Uterus (tissue), 4 donors: ENCODE measurements at places on chromosomes 3 and 15. TPM values are rescaled to one million over a fixed set of nuclear protein-coding genes. Genes with fewer than 3 reads are reported as not detected.

DUOXA2 gene
- total RNA-seq, result not detected

ABHD2 gene
- 117 TPM for total RNA-seq

DNA sequence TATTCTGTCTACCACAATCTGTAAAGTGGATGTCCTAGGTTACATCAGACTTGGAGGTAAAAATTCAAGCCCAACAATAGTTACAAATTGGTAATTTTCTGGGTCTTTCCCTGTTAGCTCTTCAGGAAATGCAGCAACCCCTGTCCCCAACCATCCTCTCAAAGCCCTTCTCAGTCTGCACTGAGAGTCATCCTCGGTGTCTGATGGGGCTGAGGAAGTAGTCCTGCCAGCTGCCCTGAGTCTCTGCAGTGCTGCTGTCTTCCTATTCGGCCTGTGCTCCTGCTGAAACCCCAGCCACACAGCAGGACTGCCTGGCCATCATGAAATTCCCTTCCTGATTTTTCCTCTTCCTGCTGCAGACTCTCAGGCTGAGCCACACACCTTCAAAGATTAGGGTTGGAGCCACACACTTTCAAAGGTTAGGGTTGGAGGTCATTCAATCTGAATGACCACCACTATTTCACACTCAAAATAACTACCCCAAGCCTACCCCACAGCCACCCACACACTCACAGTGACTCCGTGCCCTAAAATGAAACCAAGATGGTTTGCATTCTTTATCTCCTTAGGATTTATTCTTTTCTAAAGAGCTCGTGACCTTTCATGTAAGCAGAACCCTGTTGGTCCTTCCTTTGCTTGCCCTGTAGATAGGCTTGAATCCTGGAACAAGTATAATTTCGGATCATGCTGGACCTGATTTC, 17.6 kb downstream of the TRIM42 start:
- no peaks in the 10 kb centered on the region for H3K27me3 ChIP-seq
- no peak overlapping the region for H3K27ac ChIP-seq
- H3K36me3 ChIP-seq, result no peaks in the 10 kb centered on the region
- H3K4me3 ChIP-seq, result no peak overlapping the region
- H3K4me1 ChIP-seq, result no peaks in the 10 kb centered on the region

DNA sequence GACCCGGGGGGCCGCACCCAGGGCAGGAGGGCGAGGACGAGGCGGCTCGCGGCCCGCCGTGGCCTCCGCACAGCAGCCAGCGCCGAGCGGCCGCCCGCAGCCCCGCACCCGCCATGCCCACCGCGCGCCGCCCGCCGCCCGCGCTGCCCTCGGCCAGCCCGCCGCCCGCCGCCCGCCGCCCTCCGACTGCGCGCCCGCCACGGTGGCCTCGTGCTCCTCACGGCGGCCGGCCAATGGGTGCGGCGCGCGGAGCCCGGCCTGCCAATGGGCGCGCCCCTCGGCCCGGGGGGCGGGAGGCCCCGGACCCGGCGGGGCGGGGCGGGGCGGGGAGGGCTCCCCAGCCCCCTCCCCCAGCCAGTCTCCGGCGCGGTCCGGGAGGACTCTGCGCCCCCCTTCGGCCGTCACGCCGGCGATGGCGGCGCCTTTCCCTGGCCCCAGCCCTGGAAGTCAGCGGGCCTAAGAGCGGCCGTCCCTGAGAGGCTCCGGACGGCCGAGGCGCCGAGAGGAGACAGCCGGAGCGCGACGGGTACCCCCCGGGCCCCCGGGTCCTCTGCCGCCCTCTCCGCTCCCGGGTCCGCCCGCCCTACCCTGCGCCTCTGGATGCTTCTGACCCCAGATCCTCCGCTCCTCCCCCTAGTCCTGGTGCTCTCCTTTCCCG, at the start of gene NT5DC2:
NT5DC2 (minus strand) TSS at position 235 of the 658 bp plus-strand sequence; CDS start at position 115, 120 bp downstream.
- no peaks in the 10 kb centered on the region for H3K36me3 ChIP-seq
- H3K4me3 ChIP-seq, result peak within 1 kb of the TSS; percentile 53
- no peaks in the 10 kb centered on the region for H3K4me1 ChIP-seq
- H3K27ac ChIP-seq, result peak within 1 kb of the TSS; percentile 80
- H3K27me3 ChIP-seq, result no peaks in the 10 kb centered on the region

- no peak overlapping the region for H3K27ac ChIP-seq
- H3K4me1 ChIP-seq, result no peaks in the 10 kb centered on the region
- no peak overlapping the region for H3K4me3 ChIP-seq
Observed at GRCh38 chr3:170484869-170485268, 66.2 kb downstream of the CLDN11 start.

GRCh38 chr3:119898478-119899191, 116.7 kb downstream of the NR1I2 start:
- no peaks in the 10 kb centered on the region for H3K36me3 ChIP-seq
- H3K27ac ChIP-seq, result no peak overlapping the region
- no peaks in the 10 kb centered on the region for H3K4me1 ChIP-seq
- H3K4me3 ChIP-seq, result no peak overlapping the region
- H3K27me3 ChIP-seq, result no peaks in the 10 kb centered on the region

DNA sequence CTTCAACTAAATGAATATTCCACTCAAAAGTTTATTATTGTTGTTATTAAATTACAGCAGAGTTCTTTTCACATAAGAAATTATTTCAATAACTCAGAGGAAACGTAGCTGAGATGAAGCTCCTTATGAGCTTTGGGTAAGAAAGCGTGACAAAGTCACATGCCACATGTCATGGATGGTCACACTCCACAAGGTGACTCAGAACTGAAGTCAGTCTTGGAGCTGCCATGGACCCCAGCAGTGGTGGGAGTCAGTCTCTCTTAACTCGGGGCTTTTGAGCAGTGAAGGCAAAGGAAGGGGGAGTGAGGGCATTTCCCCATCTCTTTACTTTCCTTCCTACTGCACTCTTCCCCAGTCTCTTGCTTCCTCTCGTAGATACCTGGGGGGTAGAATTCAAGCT, 87.5 kb upstream of the FAM3D start:
- H3K4me3 ChIP-seq, result no peak overlapping the region
- no peaks in the 10 kb centered on the region for H3K27me3 ChIP-seq
- H3K36me3 ChIP-seq, result no peaks in the 10 kb centered on the region
- DNase-seq, result no peak
- H3K4me1 ChIP-seq, result no peaks in the 10 kb centered on the region

GHSR gene
- total RNA-seq, result not detected

GRCh38 chr15:77568014-77568972, 64.4 kb downstream of the LINGO1 start:
- peak overlapping the region; percentile 25 for H3K4me3 ChIP-seq
- H3K27ac ChIP-seq, result peak overlapping the region; percentile 35
- H3K36me3 ChIP-seq, result no peaks in the 10 kb centered on the region
- no peak for DNase-seq

DNA sequence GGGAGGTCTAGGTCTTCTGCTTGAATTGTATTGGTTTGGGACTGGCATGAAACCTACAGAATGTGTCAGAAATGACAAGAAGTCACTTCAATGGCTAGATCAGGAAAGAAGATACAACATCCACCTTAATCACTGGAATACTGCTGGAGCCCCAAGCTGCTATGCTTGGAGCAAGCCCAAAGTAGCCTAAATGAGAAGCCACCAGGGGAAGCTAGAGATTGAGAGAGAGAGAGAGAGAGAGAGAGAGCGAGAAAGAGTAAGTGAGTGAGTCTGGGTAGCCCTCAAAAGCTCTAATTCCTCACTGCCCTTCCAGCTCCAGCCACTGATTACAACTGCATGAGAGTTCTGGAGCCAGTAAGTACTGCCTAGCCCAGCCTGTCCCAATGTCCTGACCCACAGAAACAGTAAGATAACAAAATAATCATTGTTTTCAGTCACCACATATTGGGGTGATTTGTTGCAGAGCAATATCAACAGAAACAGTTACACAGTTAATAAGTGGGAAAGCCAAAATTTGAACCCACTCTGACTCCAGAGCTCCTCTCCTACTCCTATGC, 529.2 kb upstream of the GOLIM4 start:
- no peaks in the 10 kb centered on the region for H3K27me3 ChIP-seq
- H3K36me3 ChIP-seq, result no peaks in the 10 kb centered on the region
- no peak for DNase-seq
- no peaks in the 10 kb centered on the region for H3K4me1 ChIP-seq
- no peak overlapping the region for H3K27ac ChIP-seq

CCR2 gene
- total RNA-seq, result 2.7 TPM

RHOV gene
- total RNA-seq, result 0.76 TPM

DNA sequence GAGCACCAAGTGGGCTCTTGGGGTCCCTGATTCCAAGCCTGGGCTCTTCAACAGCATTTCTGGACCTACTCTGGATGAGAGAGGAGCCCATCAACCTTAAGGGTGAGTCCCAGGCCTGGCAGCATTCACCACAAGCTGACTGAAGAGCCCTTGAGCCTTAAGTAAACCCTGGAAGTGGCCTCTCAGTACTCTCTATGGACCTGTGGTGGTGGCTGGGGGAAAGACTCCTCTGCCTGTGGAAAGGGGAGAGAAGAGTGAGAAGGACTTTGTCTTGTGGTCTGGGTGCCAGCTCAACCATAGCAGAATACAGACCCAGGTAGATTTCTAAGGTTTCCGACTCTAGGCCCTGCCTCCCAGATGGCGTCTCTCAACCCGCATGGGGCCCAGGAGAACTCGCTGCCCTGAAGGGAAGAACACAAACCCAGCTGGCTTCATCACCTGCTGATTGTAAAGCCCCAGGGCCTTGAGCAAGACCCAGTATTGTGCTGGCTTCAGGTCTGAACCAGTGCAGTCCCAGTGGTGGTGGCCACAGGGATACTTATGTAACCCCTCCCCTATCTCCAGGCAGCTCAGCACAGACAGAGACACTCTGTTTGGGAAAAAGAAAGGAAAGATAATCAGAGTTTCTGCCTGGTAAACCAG, 71.4 kb downstream of the TFDP2 start:
- no peak for DNase-seq
- no peaks in the 10 kb centered on the region for H3K36me3 ChIP-seq
- H3K4me1 ChIP-seq, result no peaks in the 10 kb centered on the region
- no peaks in the 10 kb centered on the region for H3K27me3 ChIP-seq
- H3K27ac ChIP-seq, result no peak overlapping the region
- no peak overlapping the region for H3K4me3 ChIP-seq

DNA sequence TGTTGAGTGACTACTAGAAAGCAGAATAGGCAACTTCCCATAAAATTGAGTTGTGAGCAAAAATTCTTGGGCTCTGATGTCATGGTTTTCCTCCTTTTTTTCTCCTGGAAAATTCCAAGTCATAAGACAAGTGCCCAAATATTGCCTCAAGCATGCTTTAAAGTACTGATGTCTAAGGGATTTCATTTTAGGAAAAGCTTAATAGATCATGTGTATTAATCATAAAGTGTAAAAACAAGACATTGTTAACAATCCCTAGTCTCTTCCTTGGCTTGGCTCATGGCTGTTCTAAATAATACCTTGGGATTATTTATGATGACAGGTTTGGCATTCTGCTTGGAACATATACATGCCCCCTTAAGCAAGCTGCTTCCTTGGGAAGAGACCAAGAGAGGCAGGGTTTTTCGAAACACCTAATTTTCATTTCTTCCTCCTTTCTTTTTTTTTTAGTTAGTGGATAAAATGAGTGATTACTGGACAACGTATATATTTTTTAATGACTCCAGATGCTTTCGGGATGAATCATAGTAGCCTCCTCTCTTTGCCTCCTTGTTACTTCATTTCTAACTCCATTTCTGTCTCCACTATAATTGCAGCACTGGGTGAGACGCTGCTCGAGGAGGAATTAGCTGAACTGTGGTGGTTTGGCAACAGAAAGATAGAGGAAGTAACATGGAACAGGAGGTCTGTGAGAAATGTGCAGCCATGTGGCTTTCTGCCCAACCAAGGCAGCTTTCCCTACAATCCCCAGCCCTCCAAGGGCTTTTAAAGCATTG, 104.9 kb downstream of the TPRG1 start:
- DNase-seq, result no peak
- H3K4me1 ChIP-seq, result no peaks in the 10 kb centered on the region
- H3K4me3 ChIP-seq, result no peak overlapping the region
- H3K27ac ChIP-seq, result peak overlapping the region; percentile 13
- no peaks in the 10 kb centered on the region for H3K36me3 ChIP-seq

RBPMS2 gene
- total RNA-seq, result 58.4 TPM

NECTIN3 gene
- 34.8 TPM for total RNA-seq

DNA sequence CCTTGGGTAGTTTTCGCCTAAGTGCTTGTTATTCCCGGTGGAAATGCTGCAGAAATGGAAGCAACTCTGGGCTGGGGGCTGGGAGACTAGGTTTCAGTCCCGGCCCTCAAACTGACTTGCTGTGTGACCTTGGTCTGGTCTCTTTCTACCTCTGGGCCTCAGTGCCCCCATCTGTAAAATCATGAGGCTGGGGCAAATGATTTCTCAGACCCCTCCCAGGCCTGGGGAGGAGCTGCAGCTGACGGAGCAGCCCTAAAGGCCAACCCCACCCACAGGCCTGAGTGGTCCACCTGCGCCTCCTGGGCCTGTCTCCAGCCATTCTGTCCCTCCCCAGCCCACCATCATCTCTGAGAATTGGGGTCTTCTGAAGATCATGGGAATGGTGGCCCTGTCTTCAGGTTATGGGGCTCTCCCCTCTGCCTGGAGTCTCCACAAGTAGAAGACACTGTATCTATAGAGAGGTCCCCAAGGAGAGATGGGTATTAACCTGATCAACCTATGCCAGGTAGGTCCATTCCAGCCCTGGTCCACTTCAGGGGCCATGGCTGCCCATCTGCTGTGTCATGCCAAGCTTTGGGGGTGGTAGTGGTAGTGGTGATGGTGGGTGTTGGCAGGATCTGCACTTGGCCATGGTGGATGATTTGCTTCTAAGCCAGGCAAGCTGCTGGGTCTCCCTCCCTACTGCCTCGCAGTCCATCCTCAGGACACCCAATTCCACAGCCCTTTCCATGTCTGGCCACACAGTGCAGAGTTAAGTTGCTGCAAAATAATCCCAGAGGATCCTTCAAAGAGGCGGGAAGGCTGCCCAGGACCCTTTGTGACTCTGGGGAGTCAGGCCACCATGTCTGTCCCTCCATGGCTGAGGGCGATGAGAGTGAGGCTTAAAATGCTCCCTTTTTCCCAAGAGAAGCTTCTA, 46.0 kb downstream of the ITGA11 start:
- no peaks in the 10 kb centered on the region for H3K27me3 ChIP-seq
- H3K36me3 ChIP-seq, result no peaks in the 10 kb centered on the region
- no peaks in the 10 kb centered on the region for H3K4me1 ChIP-seq
- H3K4me3 ChIP-seq, result no peak overlapping the region
- peak; percentile 12 for DNase-seq
- H3K27ac ChIP-seq, result peak overlapping the region; percentile 78

P3H2 gene
- 25.7 TPM for total RNA-seq

DNA sequence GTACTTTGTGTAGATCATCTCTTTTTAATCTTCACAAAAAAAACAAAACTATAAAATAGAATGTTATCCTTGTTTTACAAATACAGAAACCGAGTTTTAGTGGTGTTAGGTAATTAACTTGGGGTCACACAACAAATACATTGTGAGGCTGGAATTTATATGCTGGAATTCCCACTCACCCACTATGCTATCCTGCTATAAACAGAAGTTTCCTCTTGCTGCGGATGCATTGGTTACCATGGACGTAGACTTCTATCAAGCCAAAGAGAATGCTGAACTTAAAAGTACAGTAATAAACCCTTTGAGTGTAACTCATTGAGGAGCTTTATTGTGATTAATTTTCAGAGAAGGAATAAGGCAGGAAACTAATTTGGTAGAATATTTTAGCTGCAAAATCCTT, 9.2 kb downstream of the SNAP23 start:
- H3K4me1 ChIP-seq, result peaks cover 13% of the 10 kb centered on the region
- H3K4me3 ChIP-seq, result no peak overlapping the region
- peak overlapping the region; percentile 46 for H3K27ac ChIP-seq
- H3K27me3 ChIP-seq, result no peaks in the 10 kb centered on the region
- no peak for DNase-seq

GRCh38 chr3:85427467-85427866, 468.7 kb downstream of the CADM2 start:
- H3K4me1 ChIP-seq, result no peaks in the 10 kb centered on the region
- H3K36me3 ChIP-seq, result no peaks in the 10 kb centered on the region
- H3K4me3 ChIP-seq, result no peak overlapping the region
- no peaks in the 10 kb centered on the region for H3K27me3 ChIP-seq
